ENCODE measurements at places on chromosomes 12 and 14. TPM values are rescaled to one million over a fixed set of nuclear protein-coding genes. Genes with fewer than 3 reads are reported as not detected.

DNA sequence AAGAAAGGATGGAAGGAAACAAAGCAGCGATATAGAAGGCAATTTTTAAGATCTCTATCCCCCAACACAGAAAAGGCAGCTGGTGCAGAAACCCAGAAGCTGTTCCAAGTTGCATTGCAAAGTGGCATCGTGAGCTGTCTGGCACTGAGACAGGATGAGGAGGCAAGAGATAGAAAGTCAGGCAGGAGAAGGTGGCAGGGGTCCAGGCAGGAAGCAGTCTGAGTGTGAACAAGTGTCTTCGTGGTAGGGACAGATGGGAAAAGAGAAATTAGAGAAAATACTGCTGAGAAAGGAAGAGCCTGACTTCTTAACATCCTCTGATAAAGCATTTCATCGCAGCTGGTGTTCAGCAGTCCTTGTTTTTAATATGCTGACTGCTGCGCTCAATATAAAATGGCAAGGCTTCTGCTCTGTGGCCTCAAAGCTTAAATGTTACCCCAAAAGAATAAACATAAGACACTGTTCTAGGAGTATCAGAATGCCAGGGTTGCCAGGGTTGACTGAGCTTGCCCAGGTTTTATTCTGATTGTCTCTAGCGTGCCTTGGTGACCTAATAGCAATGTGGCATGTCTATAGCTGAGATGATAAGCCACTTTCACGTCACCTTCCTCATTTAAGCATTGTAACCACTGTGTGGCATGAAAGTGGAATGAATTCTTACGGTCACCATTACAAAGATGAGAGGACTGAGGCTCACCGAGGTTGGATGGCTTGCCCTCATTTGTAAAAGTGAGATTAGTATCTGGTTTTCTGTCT is 397.6 kb downstream of the NUAK1 start:
- DNase-seq = peak; percentile 57

GRCh38 chr12:84843593-84844144 is 68.9 kb downstream of the SLC6A15 start:
- DNase-seq = no peak

- DNase-seq = peak; percentile 25
Observed at GRCh38 chr14:53951243-53951626, 5.4 kb downstream of the BMP4 start.

DNA sequence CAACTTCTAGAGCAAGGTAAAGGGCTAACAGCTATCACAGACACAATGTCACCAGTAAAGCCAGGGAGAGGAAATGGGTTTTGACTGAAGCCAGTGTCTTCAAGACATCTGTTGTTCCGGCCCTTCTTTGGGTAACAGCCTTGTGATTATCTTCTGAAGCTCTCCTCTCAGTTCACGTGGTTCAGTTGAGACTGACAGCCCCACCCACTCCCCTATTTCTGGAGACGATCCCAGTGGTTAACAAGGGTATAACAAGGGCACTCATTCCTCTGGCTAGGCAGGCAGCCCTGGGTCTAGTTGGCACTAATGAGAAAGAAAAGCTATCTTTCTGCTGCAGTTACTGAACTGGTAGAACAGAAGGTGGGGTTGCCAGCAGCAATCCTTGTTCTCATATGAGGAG is 6.9 kb downstream of the GNPTAB start:
- DNase-seq = peak; percentile 20

DNA sequence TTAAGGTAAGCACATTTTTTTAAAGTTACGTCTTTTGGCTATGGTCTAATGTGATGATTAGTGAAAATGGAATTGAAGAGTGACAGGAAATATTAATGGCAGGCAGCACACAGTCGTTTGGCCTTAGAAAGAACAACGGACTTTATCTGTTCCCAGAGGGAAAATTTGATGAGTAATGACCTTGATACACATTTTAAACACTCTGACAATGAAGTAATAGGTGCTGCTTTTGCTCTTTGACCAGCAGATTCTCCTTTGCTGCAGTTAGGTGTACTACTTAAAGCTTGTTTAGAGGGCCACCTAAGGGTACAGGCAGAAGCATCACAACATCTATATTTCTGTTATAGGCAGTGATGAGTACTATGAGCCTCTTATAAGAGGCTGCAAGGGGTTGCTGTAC is 27.1 kb upstream of the RNU6-8 start:
- DNase-seq = no peak

KIF5A gene
- polyA plus RNA-seq = 0.05 TPM

SLC2A14 gene
- polyA plus RNA-seq = not detected
